ENCODE measurements at places on chromosomes 12 and 14.

GRCh38 chr12:27785882-27786570 is 6.0 kb upstream of the MANSC4 start:
- DNase-seq = no peak

DNA sequence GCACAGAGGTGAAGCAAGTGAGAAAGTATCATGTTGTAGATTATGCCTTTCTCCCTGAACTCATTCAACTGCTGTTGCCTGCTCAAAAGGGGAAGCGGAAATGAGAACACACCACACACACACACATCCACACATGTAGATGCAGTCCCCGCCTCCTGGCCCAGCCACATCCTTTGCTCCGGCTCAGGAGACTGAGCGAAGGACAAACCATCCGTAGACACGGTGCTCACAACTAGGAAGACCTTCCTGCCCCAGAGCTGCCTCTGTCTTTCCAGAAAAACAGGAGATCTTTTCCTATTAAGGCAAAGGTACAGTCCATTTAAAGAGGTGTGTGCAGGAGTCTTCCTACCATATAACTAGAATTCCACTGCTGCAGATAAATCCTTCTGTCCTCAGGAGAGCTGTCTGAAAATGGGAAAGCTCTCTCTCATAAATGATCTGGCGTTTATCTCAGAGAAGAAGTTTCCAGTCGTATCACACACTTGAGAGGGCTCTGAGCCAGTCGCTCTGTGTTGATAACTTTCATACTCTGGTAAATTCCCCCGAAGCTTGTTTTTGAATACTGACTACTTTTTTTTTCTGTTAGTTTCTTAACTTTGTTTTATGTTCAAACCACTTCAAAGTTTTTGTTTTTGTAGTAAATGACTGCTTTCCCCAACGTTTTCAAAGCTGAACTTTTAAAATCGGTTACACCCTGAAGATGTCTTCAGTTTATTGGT is at the start of gene TESPA1:
Gene TESPA1, minus strand, starts transcription at position 105 of the 719 bp plus-strand sequence. CDS start 10,200 bp downstream, outside the sequence.
- DNase-seq = peak; percentile 75

GRCh38 chr14:93970585-93970964 is 5.8 kb downstream of the ASB2 start:
- peak; percentile 60 for DNase-seq

DNA sequence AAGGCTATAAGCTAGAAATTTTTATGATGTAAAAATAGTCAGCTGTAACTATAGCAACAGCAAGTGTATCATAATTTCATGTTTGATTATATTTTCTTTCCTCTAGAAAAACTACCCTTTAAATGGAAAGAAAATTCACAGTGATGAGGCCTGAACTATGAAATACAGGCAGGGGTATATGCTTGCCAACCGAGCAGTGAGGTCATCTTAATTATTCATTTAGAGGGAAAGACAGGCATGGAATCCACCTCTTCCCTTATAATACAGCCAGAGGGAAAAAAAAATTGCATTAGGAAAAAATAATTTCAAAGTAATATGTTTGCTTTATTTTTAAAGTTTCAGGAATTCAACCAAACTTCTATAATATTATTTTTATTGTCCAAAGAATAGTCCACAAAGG is 139.8 kb downstream of the EPS8 start:
- no peak for DNase-seq

DNA sequence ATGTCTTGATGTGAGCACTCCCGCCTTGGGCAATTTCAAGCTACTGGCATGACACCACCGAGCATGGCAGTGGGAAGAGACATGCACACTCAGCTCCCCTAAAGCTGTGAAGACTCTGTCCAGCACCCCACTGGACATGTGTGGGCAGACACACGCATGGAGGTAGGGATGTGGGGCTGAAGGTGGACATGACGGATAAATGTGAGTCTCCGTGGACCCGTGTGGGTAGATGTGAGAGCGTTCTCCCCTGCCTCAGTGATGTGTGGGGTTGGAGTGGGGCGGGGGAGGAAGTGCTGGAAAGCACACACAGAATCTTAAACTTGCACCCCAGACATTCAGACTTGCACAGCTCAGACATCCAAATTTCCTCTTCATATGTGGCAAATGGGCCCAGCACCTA is 12.6 kb downstream of the SLC6A12 start:
- no peak for DNase-seq

- no peak for DNase-seq
These were observed 334.0 kb upstream of the FLRT2 start for GRCh38 chr14:85195872-85196477.

DNA sequence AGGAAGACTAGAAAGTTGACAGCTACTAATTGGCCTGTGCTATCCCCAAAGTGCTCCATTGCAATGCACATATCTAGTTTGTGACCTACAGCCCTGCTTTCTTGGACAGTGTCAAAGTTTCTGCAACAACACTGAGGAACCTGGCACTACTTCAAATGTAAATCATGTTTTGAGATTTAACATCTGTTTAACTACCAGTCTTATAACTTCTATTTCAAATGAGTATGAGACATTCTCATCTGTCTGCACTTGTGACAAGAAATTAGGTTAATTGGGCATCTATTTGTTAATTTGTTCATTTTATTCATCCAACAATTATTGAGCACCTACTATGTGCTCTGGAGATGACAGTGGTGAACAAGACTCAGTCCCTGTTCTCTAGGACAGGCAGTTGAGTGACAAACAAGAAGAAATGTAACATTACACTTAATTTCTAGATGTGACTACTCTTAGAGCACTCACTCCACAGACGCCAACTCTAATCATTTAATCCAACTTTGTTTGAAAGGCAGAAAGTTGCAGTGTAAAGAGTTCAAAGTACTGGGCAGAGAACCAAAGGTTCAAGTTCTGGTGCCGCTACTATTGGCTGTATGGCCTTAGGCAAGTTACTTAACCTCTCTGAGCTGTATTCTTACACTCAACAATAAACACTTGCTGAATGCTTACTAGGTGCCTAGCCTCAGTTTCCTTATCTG is 74.8 kb downstream of the HECTD4 start:
- no peak for DNase-seq

DNA sequence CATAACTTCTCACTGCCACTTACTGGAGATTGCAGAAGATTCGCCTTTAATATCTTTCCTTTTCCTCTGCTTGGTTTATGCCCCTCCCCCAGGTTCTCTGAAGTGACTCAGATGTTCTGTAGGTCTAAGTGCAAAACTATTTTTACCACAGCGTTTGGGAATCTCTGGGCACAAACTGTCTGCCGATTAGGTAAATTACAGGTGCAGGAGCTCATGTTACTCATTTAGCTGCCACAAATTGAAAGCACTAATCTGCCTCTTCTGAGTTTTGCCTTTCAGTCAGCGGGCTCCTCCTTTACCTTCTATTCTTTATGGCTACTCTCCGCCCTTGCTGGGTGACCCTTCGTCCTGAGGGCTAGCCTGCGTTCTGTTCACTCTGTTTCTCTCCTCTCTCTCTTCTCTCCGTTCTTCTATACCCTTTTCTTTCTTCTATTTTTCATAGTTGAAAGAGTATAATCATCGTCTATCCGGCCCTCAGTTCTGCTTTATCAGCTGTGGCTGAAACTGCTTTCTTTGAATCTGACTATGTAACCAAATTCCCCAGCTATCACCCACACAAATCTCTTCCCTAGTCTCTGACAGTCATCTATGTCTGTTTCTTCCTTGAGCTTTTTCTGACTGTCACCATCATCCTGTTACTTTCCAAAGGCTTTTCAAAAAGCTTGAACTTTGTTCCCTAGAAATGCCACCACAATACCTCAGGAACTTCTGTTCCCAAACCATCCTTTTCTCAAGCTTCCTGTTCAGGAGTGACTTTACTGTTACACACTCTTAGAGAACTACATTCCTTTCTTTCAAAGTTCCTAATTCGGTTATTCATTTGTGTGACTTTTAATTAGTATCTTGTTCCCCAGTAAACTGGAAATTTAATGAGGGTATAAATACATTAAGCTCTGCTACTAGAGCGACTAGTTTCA is 4.3 kb upstream of the MYF6 start:
- no peak for DNase-seq

- DNase-seq = no peak
These were observed 354.4 kb downstream of the NAV3 start for GRCh38 chr12:78185109-78185508.

- no peak for DNase-seq
These were observed 42.9 kb upstream of the TESC start for GRCh38 chr12:117142094-117142493.

- no peak for DNase-seq
These were observed 1.1 kb downstream of the MGST1 start for GRCh38 chr12:16348435-16349130.

GRCh38 chr14:23164949-23165348 is 18.5 kb downstream of the SLC7A8 start:
- DNase-seq = no peak

- no peak for DNase-seq
These were observed 59.4 kb downstream of the TTC7B start for GRCh38 chr14:90756755-90757345.

- no peak for DNase-seq
These were observed 6.6 kb upstream of the PLEKHG7 start for GRCh38 chr12:92696216-92696615.

GRCh38 chr14:102315121-102315520 is 4.4 kb upstream of the ZNF839 start:
- no peak for DNase-seq

DNA sequence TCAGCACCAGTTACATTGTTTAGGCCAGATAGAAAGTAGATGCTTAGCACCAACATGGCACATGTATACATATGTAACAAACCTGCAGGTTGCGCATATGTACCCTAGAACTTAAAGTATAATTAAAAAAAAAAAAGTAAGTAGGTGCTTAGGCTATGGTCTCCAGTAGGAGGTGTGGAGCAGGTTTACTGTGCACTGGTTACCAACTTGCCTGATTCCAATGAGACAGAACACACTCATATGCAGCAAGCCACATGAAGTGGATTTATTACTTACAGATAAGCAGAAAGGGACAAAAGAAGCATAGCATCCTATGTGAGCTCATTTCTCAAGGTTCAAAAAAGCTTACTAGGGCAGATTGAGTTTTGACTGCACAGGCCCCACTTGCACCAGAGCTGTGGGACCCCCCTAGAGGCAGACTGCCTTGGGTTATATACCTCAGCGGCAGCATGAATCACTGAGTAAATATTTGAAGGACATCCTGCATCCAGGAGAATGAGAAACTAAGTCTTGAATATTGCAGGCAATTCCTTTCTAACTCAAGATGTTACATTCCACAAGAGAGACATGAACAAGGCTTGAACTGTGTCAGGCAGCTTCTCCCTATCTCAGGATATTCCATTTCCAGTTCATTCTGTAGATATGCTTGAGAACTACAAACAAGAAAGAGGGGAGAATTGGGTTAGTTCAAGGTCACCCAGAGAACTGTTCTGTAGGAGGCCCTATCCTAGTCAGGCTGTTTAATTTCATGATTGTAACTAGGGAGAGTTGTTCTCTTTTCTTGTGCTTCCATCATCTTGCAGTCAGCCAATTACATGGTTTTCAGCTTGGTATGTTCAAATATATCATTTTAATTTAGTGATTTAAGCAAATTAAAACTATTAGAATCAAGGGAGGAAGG is 30.1 kb downstream of the LRFN5 start:
- DNase-seq = no peak

DNA sequence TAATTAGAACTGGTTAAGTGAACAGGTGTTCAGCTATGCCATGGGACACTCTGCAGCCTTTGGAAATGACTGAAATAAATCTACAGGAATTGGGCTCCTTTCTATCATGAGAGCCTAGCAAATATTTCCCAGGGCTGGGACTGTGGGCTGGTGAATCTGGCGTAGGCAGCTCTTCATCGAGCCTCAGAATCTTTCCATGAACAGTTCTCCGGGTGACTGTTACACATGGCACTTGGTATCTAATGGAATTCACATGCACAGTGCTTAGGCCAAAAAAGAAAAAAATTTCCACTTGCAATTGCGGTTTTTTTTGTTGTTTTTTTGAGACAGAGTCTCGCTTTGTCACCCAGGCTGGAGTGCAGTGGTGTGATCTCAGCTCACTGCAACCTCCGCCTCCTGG is 32.1 kb downstream of the PRKAB1 start:
- DNase-seq = no peak

DNA sequence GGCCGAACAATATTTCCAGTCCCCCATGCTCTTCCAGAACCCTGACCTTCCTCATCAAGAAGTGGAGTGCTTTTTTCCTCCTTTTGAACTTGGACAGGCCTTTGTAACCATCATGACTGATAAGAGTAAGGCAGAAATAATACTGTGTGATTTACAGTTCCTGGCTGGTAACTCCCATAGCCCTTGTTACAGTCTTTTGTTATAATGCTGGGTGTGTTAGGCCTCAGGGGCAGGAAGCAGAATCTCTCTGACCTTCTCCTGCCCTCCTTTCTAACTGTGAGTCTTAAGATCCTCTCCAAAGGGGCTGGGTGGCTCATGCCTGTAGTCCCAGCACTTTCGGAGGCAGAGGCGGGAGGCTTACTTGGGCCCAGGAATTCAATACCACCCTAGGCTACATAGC is 59.5 kb downstream of the BCAT1 start:
- DNase-seq = no peak

DNA sequence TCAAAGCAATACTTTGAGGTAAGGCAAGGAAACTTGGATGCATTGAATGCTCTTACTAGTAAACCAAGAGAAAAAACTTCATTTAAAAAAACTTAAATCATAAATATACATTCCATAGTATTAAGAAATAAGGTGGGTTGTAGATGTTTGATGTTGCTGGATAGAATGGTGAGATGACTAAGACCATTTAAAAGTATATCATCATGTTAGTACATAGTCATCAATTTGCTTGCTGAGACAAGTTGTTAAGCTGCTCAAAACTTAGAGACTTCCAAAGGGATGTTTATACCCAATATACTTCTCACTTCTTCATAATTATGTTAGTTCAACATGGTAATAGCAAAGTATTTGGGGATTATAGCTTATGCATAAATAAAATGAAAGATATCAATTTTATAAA is 675.5 kb upstream of the MGAT4C start:
- no peak for DNase-seq

- peak; percentile 24 for DNase-seq
These were observed 839 bp downstream of the SLC38A1 start for GRCh38 chr12:46267825-46268582.

GRCh38 chr12:116443821-116444589 is 115.2 kb upstream of the MAP1LC3B2 start:
- DNase-seq = no peak

DNA sequence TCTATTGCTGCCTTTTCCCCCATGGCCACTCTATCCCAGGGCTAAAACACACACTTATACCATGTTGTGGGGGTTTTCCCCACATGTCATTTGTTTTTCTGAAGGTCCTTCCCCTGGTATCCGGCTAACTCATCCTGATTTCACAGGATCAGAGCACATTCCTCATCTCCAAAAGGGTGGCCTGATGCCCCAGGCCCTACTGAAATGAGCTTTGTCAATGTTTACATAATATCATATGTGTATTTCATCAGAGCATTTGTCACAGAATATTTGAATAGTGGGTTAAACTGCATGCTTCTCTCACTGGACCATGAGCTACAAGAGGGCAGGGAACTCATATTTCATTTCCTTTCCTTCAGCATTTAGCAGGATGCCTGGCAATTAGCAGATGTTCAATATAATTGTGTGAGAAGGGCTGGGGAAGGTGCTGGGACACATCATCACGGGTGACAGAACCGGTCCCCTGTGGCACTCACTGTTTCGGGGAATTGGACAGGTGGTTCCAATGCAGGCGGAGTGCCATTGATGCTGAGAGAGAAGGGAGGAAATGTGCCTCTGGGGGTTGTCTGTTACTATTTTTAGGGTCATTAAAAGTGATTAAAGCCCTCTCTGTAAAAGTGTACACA is 26.8 kb downstream of the EMP1 start:
- DNase-seq = no peak

All from effector memory CD4-positive, alpha-beta T cell (primary cell).